ENCODE measurements at places on chromosomes 3 and 15.

GRCh38 chr15:47773143-47773542 is 55.8 kb downstream of the SEMA6D start:
- no peak for DNase-seq

GRCh38 chr3:140552898-140553297 is 125.0 kb upstream of the TRIM42 start:
- DNase-seq: no peak

- DNase-seq: no peak
Observed at GRCh38 chr15:98823012-98823458, 174.7 kb downstream of the IGF1R start.

GRCh38 chr3:25511972-25512721 is 84.1 kb downstream of the RARB start:
- DNase-seq: no peak

- DNase-seq: no peak
Observed at GRCh38 chr3:99549957-99550603, 88.3 kb upstream of the COL8A1 start.

DNA sequence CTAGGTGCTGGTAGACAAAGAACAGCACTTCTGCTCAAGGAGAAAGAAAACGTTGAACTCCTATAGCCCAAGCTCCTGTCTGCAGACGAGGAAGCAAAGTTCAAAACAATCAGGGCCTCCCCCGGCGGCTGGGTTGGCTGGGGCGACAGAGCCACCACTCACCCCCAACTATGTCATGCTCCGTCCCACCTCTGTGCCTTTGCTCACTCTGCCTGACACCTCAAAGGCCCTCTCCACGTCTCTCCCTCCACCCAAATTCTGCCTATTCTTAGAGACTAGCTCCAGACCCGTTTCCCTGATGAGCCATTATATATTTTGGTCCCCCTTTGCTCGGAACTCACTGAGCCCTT is 304.3 kb downstream of the TLE3 start:
- DNase-seq: no peak

DNA sequence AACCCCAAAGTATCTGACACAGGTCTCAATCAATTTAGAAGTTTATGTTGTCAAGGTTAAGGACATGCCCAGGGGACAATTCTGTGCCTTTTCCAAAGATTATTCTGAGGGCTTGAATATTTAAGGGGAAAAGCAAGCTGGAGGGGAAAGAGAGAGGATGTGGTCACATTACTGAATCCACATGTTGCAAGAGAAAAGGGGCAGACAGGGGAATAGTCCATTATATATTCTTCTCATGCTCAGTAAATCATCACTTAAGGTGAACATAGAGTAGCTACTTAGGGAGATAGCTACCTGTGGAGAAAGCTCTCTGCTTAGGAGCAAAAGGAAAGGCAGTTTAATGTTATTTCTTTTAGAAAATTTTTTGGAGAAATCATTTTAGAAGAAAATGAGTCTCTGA is 751.6 kb downstream of the SI start:
- no peak for DNase-seq

- DNase-seq: no peak
Observed at GRCh38 chr3:189508784-189509501, 122.2 kb upstream of the TP63 start.

- no peak for DNase-seq
Observed at GRCh38 chr15:101457696-101458095, 31.8 kb downstream of the PCSK6 start.

GRCh38 chr3:53300826-53301225 is 45.0 kb upstream of the TKT start:
- DNase-seq: no peak

GRCh38 chr3:60199306-60199705 is 1051.9 kb downstream of the FHIT start:
- DNase-seq: no peak

GRCh38 chr3:61922118-61922517 is 360.7 kb downstream of the PTPRG start:
- no peak for DNase-seq

DNA sequence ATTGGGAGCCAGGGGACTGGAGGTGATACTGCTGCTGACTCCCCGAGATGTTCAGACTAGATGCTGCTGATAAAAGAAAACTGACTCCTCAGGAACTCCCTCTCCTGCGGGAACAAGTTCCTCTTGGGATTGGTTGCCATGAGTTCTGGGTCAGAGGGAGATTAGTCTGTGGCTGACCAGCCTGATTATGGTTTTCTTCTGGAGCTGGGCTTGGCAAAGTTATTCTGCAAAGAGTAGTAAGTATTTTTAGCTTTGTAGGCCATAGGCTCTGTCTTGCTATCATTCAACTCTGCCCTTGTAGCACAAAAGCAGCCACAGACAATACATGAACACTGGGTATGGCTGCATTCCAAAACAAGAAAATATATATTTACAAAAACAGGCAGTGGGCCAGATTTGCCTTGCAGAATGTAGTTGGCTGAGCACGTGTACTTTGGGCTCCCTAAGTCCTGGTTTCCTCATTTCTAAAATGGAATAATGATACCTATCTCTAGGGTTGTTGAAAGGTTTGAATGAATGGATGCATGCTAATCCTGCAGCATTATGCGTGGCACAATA is 796.8 kb downstream of the AGBL1 start:
- no peak for DNase-seq

- no peak for DNase-seq
Observed at GRCh38 chr15:71107501-71107815, 7.8 kb upstream of the THSD4 start.

GRCh38 chr15:63503739-63504246 is 600 bp upstream of the USP3 start:
- DNase-seq: peak; percentile 85

DNA sequence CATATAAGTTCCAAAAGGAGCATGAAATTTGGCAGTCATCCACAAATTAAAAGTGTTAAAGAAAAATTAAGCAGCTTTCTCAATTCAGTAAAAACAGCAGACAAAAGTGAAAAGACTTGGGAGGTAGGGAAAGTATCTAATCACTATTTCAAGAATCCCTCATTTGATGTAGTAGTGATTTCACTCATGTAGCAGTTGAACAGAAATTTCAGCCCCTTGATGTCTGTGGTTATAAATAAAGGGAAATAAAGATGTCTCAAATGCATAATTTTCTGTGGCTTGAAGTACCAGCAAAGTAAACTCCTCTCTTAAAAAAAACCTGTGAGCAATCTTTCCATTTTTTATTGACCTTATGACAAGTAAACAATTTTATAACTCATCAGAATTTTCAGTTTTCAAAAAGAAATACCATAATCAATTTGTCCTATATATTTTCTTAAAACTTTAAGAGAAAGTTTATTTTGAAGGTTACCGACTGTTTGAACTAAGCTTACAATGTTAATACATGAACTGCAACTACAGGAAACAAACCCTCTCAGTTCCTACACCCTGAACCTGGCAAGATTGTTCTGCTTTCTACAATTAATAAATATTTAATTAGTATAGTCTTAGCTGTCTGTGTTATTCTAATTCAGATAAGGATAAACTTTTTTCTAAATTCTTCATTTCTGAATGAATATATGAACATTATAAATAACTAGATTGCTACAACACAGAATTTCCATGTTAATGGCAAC is 94.2 kb downstream of the CBLB start:
- no peak for DNase-seq

- DNase-seq: no peak
Observed at GRCh38 chr3:182414586-182414985, 378.7 kb upstream of the ATP11B start.

GRCh38 chr15:88852476-88852875 is 42.9 kb downstream of the HAPLN3 start:
- DNase-seq: no peak

DNA sequence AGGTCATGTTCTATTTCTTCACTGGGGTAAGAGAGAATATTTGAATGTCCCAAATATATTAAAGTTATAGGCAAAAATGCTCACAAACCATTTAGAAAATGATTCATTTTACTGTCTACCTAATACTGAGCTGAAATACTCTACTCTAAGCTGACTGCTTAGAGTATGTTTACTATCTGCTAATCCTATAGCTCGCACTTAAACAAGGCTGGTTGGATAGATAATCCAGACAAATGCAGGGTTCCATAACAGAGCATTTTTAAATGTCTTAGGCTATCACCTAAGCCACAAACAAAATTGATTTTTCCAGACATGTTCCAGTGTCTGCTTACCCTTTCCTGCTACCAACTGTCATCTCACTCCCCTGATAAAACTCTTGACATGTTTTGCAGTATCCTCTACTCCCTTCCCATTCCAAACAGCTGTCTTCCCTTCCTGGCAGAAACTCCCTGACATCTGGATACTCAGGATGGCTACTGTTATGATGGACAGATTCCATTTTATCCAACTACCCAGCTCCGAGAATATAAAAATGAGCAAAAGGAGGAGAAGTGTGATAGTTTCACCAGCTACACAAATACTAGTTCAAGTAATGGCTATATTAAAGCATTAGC is 1034.7 kb downstream of the FHIT start:
- no peak for DNase-seq

DNA sequence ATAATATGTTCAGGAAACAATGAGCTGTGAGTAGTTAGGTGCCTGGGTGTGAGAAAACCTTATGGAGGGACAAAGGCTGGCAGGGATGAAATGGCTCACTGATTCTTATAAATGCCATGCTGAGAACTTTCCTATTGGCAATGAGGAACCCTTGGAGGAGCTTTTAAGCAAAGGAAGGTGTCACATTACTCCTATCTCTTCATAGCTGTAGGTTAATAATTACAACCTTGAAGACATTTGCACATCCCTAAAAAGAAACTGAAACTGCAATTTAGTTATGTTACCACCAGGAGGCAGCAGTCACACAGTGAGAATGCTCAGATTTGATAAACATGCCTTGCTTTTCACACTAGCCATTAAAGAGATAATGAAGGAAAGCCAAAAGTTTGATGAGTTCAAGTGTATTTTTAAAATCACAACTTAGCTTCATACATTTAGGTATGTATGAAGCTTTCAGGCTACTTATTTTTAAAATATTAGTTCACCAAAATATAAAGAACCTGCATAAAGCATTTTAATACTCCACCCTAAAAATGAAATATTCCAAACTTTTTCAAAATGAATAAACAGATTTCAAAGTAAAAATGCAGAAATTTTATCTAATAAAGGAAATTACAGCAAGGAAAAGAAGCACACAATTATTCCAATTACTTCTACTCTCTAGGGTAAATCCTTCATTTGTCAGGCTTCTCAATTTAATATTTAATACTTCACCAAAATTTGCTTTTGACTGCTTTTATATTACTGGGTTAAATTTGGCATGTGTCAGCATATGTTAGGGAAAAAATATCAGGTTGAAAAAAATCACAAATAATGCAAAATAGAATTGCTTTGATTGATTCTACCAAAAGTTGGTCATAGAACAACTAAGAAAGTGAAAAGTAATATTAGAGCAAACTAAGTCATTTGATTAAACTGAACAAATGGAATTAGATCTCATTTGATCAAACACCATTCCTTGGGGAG is 136.9 kb upstream of the SLC2A2 start:
- DNase-seq: no peak

DNA sequence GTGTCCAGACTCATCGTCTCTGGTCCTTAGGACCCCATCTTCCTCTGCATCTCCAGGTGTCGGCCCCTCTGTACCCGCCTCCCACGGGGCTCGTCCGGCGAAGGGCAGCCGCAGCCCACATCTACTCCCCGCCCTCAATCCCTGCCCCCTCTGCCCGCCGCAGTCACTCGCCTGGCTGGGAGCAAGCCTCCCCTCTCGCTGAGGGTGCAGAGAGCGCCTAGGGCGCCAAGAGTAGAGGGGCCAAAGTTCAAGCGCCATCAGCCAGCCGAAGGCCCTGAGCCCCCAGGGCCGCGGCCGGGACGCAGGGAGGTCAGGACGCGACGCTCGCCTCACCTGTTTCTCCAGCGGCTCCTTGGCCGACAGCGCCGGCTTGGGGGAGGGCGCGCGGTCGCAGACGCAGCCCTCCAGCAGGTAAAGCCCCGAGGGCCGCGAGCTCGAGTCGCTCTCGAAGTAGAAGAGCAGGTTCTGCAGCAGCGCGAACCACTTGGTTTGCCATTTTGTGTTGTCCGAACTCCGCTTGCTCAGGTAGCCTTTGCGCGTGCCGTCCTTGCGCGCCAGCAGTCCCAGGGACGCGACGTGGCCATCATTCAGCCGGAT is 592 bp downstream of the RASGRF1 start:
- no peak for DNase-seq

DNA sequence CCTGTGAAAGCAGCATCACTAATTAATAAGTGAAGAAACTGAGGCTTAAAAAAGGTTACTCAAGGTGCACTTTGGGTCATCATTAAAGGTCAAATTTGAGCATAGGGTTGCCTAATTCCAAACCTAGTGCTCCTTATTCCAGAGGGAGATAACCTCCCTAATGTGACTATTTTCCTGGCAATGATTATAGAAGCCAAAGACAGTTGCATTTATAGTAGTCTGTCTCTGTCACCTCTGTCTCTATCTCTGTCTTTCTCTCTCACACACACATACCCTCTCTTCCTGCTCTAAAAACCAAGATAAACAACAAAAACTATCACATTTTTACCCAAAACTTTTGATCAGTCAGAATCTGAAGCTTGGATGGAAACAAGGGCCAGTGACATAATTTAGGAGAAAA is 172.0 kb upstream of the LMCD1 start:
- no peak for DNase-seq

- no peak for DNase-seq
Observed at GRCh38 chr3:89628856-89629670, 521.6 kb downstream of the EPHA3 start.

DNA sequence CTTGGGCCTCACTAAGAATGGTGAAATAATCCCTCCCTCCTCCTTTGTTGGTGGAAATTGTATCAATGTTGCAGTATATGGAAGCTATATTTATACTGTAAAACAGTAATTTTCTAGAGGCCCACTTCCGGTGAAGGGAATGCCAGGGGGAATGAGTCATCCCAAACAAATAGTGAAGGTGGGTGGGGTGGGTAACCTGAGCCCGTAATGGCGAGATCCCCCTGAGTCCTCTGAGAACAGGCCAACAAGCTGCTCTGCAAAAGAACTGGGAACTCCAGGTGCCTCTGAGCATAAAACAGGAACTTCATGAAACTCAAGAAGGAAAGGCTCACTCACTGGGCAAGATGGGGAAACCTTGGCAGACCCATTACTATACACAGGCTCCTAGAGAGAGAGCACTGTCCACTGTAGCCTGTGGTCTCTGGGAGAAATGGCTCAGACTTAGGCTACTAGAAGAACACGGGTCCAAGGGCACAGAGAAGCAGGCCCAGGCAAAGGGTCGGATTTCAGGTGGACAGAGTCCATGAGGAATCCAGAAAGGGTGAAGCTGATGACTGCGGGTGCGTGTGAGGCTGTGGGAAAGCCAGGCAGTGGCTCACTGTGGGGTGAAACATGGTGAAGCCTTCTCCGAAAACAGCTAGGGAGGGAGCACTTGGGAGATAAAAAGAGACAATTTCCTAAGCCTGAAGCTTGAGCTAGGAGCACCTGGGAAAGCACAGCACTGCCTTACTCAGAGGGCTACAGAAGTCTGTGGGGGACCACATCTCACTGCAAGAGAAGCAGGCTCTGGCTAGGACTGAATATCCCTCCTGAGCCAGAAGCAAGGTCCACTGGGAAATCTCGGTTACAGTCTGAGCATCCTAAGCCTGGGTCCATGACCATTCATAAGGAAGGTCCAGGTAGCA is 19.8 kb downstream of the LARP6 start:
- no peak for DNase-seq

GRCh38 chr3:190680691-190681090 is 166.8 kb downstream of the IL1RAP start:
- DNase-seq: no peak

Data from activated CD4-positive, alpha-beta T cell treated with anti-CD3 and anti-CD28 coated beads for 1 hour (primary cell).